Left lung (tissue), 14 donors: ENCODE measurements at places on chromosomes 11 and 22.
A peak's percentile ranks its signal among the peaks of the same experiment; 100 is the strongest.

GRCh38 chr11:74720596-74721478 lies 10.4 kb downstream of the CHRDL2 start:
- DNase-seq = peak; percentile 81
- H3K4me1 ChIP-seq = no peaks in the 10 kb centered on the region
- H3K4me3 ChIP-seq = no peak overlapping the region
- no peaks in the 10 kb centered on the region for H3K36me3 ChIP-seq
- peaks cover 5% of the 10 kb centered on the region for H3K27me3 ChIP-seq

GRCh38 chr11:77725433-77725832 lies 87.8 kb upstream of the CLNS1A start:
- no peak overlapping the region for H3K4me3 ChIP-seq
- H3K27me3 ChIP-seq = no peaks in the 10 kb centered on the region
- H3K4me1 ChIP-seq = no peaks in the 10 kb centered on the region
- H3K36me3 ChIP-seq = no peaks in the 10 kb centered on the region
- DNase-seq = no peak
- H3K27ac ChIP-seq = no peak overlapping the region

DNA sequence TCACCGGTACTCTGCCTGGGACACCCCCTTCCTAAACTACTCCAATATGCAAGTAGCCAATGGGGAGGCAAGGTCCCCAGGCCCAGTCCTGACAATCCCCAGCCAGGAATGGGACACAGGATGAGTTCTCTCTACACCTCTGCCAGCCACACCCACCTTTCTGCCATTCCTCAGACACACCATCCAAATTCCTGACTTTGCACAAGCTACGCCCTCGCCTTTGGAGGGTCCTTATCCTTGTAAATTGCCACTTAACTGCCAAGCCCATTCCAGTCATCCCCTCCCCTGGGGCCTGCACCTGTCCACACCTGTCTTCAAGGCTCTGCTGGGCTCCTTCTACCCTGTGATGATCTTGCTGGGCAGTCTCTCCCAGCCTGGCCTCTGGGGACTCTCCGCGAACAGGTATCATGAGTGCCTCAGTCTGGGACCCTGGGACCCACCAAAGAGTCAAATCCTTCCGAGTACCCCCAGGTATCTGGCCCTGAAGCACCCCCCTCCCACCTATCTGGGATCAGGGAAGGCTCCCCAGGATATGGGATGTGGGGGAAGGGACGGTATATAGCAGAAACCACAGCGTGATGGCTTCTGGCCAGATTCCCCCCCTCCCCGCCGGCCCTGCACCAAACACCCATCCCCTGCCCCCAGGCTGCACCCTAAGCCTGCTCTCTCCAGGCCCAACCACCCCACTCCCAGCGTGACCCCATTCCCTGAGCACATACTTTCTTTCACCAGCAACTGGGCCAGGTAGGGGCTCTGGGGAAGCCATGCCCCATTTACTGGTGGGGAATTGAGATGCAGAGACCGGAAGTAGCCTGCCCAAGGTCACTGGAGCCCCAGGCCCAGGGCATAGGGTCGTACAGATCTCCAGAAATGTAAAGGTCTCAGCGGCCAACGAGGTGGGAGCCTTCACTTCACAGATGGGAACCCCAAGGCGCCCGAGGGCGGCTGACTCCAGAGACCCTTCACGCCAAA lies 806 bp downstream of the ARAP1 start:
- H3K36me3 ChIP-seq = no peaks in the 10 kb centered on the region
- peak overlapping the region; percentile 65 for H3K4me3 ChIP-seq

- DNase-seq = no peak
- H3K4me1 ChIP-seq = no peaks in the 10 kb centered on the region
- no peak overlapping the region for H3K27ac ChIP-seq
- no peak overlapping the region for H3K4me3 ChIP-seq
- H3K27me3 ChIP-seq = no peaks in the 10 kb centered on the region
- no peaks in the 10 kb centered on the region for H3K36me3 ChIP-seq
Measured at GRCh38 chr11:93653571-93653970, 7.9 kb upstream of the CEP295 start.

GRCh38 chr11:14593671-14594070 lies 49.9 kb upstream of the PDE3B start:
- no peaks in the 10 kb centered on the region for H3K27me3 ChIP-seq
- H3K4me1 ChIP-seq = no peaks in the 10 kb centered on the region
- H3K36me3 ChIP-seq = no peaks in the 10 kb centered on the region
- no peak for DNase-seq
- no peak overlapping the region for H3K27ac ChIP-seq

- no peak overlapping the region for H3K4me3 ChIP-seq
- no peak overlapping the region for H3K27ac ChIP-seq
- no peaks in the 10 kb centered on the region for H3K4me1 ChIP-seq
- no peak for DNase-seq
- no peaks in the 10 kb centered on the region for H3K36me3 ChIP-seq
- H3K27me3 ChIP-seq = no peaks in the 10 kb centered on the region
Measured at GRCh38 chr22:26345496-26345895, 83.6 kb upstream of the ASPHD2 start.

GRCh38 chr22:49290711-49291110 lies 537.0 kb downstream of the BRD1 start:
- H3K4me1 ChIP-seq = no peaks in the 10 kb centered on the region
- no peaks in the 10 kb centered on the region for H3K36me3 ChIP-seq
- no peaks in the 10 kb centered on the region for H3K27me3 ChIP-seq
- H3K27ac ChIP-seq = no peak overlapping the region

GRCh38 chr11:110894224-110894623 lies 182.0 kb upstream of the ARHGAP20 start:
- no peaks in the 10 kb centered on the region for H3K36me3 ChIP-seq
- no peak overlapping the region for H3K27ac ChIP-seq
- no peak for DNase-seq
- H3K4me1 ChIP-seq = no peaks in the 10 kb centered on the region

GRCh38 chr22:20565079-20565734 lies 57.8 kb downstream of the MED15 start:
- peaks cover 37% of the 10 kb centered on the region for H3K4me1 ChIP-seq
- no peaks in the 10 kb centered on the region for H3K27me3 ChIP-seq
- H3K36me3 ChIP-seq = peaks cover 90% of the 10 kb centered on the region
- H3K4me3 ChIP-seq = no peak overlapping the region
- DNase-seq = no peak

GRCh38 chr11:92236856-92237255 lies 12.2 kb downstream of the FAT3 start:
- H3K4me3 ChIP-seq = no peak overlapping the region
- H3K27me3 ChIP-seq = no peaks in the 10 kb centered on the region
- DNase-seq = no peak
- no peak overlapping the region for H3K27ac ChIP-seq
- no peaks in the 10 kb centered on the region for H3K36me3 ChIP-seq

- DNase-seq = no peak
- no peak overlapping the region for H3K27ac ChIP-seq
- H3K4me3 ChIP-seq = no peak overlapping the region
Measured at GRCh38 chr11:84322211-84322610, 1036.0 kb upstream of the CCDC90B start.

- peaks cover 31% of the 10 kb centered on the region for H3K27me3 ChIP-seq
- DNase-seq = no peak
- H3K4me1 ChIP-seq = no peaks in the 10 kb centered on the region
- H3K27ac ChIP-seq = no peak overlapping the region
Measured at GRCh38 chr11:134575504-134576230, 163.6 kb upstream of the B3GAT1 start.

GRCh38 chr22:37501610-37502341 lies 15.6 kb upstream of the MFNG start:
- H3K36me3 ChIP-seq = no peaks in the 10 kb centered on the region
- H3K27me3 ChIP-seq = no peaks in the 10 kb centered on the region
- H3K27ac ChIP-seq = peak overlapping the region; percentile 72
- H3K4me1 ChIP-seq = peaks cover 46% of the 10 kb centered on the region

- no peak overlapping the region for H3K27ac ChIP-seq
- no peak for DNase-seq
- no peaks in the 10 kb centered on the region for H3K4me1 ChIP-seq
- H3K27me3 ChIP-seq = no peaks in the 10 kb centered on the region
Measured at GRCh38 chr22:22569218-22569617, 10.2 kb upstream of the PRAME start.

DNA sequence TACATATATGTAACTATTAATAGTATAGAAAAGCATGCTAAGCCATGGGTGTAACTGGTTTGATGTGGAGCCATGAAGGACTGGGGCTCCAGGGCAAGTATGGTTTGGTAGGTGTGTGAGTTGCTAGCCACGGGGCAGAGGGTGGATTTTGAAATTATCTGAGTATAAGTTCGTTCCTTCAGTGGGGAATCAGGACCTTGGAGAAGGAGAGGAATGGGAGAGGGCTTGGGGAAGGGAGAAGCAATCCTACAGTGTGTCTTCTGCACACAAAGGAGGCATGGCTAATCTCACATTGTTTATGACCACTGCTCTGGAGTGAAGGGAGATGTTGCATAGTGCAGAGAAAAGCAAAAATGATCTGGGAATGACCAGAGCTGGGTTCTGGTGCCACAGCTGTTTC lies 127.8 kb upstream of the CADM1 start:
- H3K36me3 ChIP-seq = no peaks in the 10 kb centered on the region
- H3K27ac ChIP-seq = no peak overlapping the region
- H3K4me3 ChIP-seq = no peak overlapping the region
- no peaks in the 10 kb centered on the region for H3K27me3 ChIP-seq

DNA sequence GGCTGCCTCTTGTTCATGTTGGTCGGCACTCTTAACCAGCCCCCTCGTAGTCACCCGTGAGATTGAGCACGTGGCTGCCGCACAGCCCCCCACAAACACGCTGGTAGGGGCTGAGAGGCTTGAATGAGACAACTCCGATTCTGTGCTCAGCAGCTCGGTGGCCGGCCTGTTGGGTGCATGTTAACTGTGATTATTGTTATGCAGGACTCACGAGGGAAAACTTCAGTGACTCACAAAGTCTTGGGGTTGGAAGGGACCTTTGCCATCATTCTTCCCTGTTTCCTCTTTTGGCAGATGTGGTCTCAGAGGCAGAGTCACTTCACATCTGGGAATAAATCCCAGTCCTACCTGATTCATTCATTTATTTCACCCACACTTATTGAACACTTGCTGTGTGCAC lies 75.2 kb downstream of the ADAMTS15 start:
- H3K27ac ChIP-seq = no peak overlapping the region
- H3K4me1 ChIP-seq = no peaks in the 10 kb centered on the region
- H3K27me3 ChIP-seq = no peaks in the 10 kb centered on the region

GRCh38 chr11:32829157-32829679 lies 509 bp upstream of the PRRG4 start:
- H3K36me3 ChIP-seq = no peaks in the 10 kb centered on the region
- H3K4me3 ChIP-seq = peak overlapping the region; percentile 72
- peak overlapping the region; percentile 90 for H3K27ac ChIP-seq
- peaks cover 3% of the 10 kb centered on the region for H3K27me3 ChIP-seq
- H3K4me1 ChIP-seq = peaks cover 24% of the 10 kb centered on the region

DNA sequence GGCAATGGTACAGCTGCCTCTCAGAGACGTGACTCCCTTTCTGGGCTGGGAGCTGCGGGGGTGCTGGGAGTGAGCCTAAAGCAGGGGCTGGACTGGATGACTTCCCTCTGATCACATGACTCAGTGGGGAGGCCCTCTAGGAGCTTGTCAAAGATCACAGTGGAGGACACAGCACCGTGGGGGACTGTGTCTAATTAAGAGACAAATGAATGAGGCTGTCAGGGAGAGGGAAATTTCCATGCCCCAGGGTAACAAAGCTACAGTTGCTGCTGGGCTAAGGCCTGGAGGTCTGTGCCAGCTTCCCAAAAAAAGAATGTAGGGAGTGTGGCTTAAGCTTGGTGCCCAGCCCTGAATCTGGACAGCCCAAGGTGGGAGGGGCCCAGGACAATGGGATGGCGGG lies 262.8 kb upstream of the PLET1 start:
- H3K36me3 ChIP-seq = no peaks in the 10 kb centered on the region
- no peaks in the 10 kb centered on the region for H3K27me3 ChIP-seq
- H3K4me1 ChIP-seq = no peaks in the 10 kb centered on the region
- H3K4me3 ChIP-seq = no peak overlapping the region
- no peak for DNase-seq
- no peak overlapping the region for H3K27ac ChIP-seq

DNA sequence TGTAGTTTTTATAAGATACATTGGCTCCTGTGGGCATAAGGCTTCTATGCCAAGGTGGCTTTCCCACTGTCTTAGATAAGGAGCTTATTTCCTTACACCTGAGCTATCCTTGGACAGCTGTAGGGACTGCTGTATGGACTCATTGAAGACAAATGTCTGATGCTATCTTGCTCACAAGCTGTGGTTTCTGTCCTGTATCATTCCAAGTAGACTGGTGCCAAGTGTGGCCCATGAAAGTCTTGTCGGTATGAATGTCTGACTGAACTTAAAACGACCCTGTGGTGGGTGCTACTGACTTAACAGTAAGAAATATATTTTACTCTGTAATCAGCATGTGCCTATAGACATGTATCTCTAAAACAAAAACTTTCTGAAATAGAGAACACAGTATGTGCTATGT lies 45.0 kb downstream of the LARGE2 start:
- no peak for DNase-seq
- peaks cover 4% of the 10 kb centered on the region for H3K36me3 ChIP-seq
- H3K4me3 ChIP-seq = no peak overlapping the region
- H3K27ac ChIP-seq = no peak overlapping the region
- no peaks in the 10 kb centered on the region for H3K27me3 ChIP-seq
- no peaks in the 10 kb centered on the region for H3K4me1 ChIP-seq

DNA sequence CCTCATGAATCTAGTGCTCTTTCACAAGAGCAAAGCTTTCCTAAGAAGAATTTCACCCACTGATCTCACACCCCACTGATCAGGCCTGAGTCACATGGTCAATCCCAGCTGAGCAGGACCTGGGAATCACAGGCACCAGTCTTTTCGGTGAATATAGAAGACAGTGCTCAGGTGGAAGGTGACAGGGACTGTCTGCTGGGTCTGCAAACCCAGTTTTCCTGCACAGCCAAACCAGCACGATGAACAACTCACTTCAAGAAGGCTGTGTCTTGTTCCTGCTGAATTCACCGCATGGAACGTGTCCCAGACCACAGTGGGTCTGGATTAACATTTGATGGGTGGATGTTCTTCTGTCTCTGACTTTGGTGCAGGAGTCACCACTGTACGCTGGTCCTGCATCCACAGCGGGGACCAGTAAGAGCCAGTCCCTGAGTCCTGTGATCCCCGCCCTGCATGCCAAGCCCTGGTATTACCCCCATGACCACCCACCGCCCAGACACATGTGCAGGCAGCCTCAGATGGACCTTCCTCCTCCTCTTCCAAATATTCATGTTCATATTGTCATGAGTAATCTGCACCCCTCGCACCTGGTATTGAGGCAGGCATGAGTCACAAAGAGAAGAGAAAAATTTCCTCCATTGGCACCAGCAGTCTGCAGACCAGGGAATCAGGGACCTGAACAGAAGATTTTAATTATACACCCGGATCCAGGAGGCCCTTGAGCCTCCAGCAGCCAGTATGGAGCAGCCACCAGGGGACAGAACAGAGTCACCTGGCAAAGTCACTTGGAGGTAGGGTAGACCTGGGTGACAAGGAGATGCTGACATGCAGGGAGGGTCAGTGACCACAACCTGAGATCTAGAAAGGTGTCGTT lies 8.6 kb upstream of the IGLL5 start:
- no peak overlapping the region for H3K4me3 ChIP-seq
- H3K4me1 ChIP-seq = no peaks in the 10 kb centered on the region
- H3K27ac ChIP-seq = no peak overlapping the region

GRCh38 chr11:65639623-65640482 lies 2.0 kb downstream of the SIPA1 start:
- H3K4me3 ChIP-seq = peak overlapping the region; percentile 74
- H3K36me3 ChIP-seq = no peaks in the 10 kb centered on the region
- DNase-seq = no peak
- H3K4me1 ChIP-seq = peaks cover 62% of the 10 kb centered on the region
